Skin of body (tissue), 3 donors: ENCODE measurements at places on chromosomes 5 and 9. TPM values are rescaled to one million over a fixed set of nuclear protein-coding genes. Genes with fewer than 3 reads are reported as not detected.

- DNase-seq, result no peak
Measured at GRCh38 chr5:1882337-1883119, at the start of gene IRX4. Gene IRX4 (minus strand): TSS chr5:1882925. CDS start chr5:1882647, 278 bp downstream.

DNA sequence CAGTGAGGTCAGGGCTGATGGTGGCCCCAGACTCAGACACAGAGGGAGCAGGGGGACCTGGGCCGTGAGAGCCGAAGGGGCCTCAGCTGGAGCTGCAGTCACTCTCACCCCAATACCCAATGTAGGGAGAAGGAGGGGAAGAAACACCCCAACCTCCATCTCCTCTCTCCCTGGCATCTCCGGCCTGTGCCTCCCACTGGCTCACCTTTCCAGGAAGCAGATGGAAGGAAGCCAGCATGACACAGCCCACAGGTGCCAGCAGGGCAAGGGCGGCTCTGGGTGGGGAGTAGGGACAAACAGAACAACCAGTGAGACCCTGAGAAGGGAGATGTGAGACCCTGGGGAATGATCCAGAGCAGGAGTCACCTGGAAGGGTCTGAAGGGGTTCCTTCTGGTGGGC lies 3.0 kb upstream of the CRB2 start:
- no peak for DNase-seq

GRCh38 chr5:154756009-154756867 lies 1.1 kb downstream of the LARP1 start:
- peak; percentile 19 for DNase-seq

The ARL14EPL gene
- not detected for total RNA-seq

The CCDC192 gene
- not detected for total RNA-seq

The TXNDC8 gene
- not detected for total RNA-seq
